ENCODE measurements at places on chromosomes 4 and X.
A peak's percentile ranks its signal among the peaks of the same experiment; 100 is the strongest.

- no peak for DNase-seq
These were observed 102.2 kb downstream of the RAP1GDS1 start for GRCh38 chr4:98363431-98363830.

- DNase-seq, result no peak
These were observed 928.1 kb downstream of the FAT4 start for GRCh38 chr4:126242679-126243390.

- no peak for DNase-seq
These were observed 13.7 kb downstream of the STAG2 start for GRCh38 chrX:123975180-123975579.

GRCh38 chr4:119035951-119036737, 99.5 kb upstream of the MYOZ2 start:
- no peak for DNase-seq

DNA sequence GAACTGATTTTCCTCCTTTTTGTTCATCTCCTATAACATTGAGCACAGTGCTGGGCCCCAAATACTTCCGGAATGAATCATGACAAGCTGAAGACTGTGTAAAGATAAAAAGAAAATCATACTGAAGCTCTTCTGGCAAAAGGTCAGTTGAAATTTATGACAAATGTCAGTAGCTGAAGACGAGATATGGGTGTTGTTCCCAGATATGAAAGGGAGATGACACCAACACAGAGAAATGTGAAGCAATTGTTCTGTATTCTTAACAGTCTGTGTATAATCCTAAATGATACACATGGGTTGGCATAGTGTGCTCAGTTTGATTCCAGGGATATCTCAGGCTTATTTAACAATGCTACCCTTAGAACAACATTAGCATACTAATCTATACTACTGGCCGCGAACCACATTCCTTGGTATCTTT, 170.5 kb upstream of the PITX2 start:
- no peak for DNase-seq

GRCh38 chrX:107708762-107709161, 66.8 kb downstream of the TSC22D3 start:
- no peak for DNase-seq

- DNase-seq, result no peak
These were observed 132.3 kb upstream of the VCX3A start for GRCh38 chrX:6667048-6667768.

- no peak for DNase-seq
These were observed 48.0 kb downstream of the PROM1 start for GRCh38 chr4:16035843-16036242.

DNA sequence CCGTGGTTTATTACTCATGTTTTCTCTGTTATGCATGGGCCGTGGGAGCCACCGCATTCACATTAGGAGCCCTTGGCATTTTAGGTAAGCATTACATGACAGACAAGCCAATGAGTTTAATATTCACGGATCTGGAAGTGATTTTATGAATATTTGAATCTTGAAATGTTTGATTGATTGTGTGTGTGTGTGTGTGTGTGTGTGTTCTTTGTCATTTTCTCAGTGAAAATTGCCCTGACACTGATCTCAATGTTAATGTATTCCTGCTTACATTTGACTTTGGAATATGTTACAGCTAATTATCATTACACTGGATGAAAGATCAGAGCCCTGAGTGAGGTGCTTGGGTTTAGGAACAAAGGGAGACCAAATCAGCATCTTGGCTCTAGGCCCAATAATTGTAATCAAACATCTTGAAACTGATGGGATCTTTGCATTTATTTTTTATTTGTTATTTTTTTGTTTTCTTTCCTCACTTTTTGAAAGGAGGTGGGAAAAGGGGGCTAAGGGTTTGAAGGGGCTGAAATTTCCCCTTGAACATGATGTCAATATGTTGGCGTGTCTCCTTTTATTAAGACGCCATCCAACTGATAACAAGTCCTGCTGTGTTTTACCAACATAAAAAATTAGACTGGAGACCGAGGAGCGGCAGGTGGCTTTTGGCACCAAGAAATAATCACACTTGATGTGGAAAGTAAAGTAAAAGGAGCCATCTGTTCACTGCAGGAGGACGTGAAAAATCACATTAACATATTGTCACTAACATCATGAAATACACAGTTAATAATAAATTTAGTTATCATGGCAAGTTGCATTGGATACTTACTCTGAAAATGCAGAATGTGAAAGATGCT, 5.2 kb upstream of the GK2 start:
- no peak for DNase-seq

DNA sequence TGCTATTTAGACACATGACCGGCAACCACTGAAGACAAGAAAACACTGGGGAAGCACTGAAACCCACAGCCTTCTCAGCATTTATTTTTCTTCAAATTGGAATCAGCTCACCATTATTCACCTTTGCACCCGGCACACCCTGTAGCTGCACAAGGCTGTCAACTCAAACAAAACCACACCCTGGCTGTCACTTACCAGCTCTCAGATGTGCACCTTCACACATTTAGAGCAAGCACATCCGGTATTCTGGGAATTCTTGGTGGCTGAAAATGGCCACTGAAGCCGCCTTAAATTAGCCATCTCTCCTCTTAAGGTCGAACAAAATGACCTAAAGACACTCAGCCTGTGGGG, 5.9 kb downstream of the ZFYVE28 start:
- DNase-seq, result no peak

GRCh38 chr4:151039733-151040132, 24.6 kb upstream of the LRBA start:
- DNase-seq, result no peak

DNA sequence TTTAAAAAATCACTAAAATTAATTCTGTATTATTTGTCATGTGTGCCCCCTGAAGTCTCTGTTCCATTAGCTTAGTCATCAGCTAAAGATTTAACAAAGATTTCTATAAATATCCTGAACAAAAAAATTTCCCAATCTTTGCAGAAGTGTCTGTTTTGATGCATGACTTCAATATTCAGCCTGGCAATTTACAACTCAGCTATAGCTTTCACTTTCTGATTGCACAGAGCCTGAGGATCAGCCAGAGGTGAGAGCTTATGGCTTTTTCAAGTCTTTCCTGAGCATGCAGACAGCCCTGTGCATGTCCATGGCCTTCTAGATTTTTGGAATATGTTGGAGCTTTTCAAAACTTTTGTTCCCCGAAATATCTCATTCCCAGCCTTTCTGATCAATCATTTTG, 420.1 kb downstream of the ZNF674 start:
- no peak for DNase-seq

GRCh38 chr4:55466001-55466400, 70.2 kb downstream of the TMEM165 start:
- no peak for DNase-seq

DNA sequence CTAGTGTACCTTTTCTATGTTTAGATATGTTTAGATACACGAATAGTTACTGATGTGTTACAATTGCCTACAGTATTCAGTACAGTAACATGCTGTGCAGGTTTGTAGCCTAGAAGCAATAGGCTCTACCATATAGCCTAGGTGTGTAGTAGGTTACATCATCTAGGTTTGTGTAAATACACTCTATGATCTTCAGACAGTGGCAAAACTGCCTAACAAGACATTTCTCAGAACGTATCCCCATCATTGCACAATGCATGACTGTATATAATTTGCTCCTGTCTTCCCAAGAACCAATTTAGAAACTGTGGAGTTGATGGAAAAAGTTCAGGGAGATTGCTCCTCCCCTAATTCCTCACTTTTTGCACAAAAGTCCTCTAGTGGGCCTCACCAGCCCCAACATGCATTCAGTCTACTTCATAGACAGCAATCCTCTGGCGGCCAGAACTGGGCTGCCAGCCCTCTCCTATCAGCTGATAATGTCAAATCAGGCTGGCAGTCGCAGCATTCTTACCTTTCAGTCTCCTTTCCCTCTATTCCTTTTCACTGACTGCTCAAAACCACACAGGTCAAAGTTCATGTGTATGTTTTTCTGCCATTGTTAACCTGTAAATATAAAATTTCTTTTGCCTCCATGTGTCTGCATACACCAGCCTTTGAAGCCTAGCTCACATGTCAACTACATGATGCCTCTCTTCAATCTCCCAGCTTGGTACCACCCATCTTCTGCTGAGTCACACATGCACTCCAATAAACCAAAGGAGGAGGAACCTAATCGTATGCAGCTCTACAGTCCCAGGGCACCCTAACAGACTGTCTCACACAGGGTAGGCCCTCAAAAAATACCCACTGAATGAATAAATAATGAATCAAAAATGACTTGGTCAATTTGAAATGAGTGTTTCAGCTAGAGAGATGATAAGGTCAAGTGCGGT, 32.0 kb downstream of the BCLAF3 start:
- DNase-seq, result no peak

DNA sequence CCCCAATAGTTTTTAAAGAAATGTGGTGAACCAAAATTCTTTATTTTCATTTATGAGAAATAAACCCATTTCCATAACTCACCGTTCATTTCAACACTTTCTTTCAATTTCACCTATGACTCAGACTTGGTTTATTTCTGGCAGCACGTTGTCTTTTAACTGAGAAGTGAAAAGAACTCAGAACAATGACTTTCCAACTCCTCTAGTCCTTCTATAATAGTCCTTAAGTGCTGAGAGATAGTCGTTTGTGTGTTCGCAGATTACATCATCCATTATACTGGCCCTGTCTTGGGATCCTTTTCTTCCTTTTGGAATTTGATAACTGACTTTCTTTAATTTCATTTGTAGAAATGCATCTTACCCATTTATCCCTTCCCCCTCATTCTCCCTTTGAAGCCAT, 113.6 kb downstream of the GLUD2 start:
- no peak for DNase-seq

- DNase-seq, result no peak
These were observed 36.7 kb downstream of the DHRSX start for GRCh38 chrX:2463973-2464676.

DNA sequence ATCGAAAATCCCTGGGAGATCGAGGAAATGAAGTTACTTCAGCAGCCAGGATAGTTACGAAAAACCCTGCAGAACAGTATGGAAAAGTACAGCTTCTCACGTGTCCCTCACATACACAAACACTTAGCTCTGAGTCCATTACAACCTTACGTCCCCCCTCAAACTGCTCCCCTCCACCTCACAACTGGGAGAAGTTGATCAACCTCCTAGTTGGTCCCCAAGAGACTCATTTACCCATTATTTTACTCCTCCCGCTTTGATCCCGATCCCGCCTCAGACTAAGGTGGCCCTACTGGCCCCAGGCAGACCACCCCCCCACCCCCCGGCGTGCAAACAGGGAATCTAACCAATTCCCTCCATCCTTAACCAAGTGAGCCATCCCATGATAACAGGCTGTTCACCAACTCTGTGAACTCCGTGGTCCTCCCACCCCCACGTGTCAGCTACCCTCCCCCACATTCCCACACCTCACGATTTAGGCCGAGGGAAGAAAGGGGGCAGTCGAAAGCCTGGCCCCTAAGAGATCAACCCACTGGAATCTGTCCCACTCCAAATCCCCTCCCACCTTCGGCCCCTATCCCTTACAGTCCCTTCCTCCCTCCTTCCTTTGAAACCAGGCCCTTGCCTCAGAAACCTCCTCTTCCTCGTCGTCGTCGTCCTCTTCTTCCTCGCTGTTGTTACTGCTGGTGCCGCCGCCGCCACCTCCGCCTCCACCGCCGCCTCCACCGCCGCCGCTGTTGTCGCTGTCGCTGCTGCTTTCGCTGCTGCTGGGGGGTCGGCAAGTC, 755 bp downstream of the ANKRD17 start:
- peak; percentile 4 for DNase-seq

DNA sequence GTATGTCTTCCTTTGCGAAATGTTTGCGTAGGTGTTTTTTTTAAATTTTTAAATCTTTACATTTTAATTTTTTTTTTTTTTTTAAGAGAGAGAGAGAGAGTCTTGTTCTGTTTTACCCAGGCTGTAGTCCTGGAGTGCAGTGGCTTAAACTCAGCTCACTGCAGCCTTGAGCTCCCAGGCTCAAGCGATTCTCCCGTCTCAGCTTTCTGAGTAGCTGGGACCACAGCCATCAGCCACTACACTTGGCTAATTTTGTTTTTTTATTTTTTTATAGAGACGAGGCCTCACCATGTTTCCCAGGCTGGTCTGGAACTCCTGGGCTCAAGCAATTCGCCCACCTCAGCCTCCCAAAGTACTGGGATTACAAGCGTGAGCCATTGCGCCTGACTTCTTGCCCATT, 43.7 kb upstream of the GBA3 start:
- no peak for DNase-seq

GRCh38 chr4:76011018-76011670, 3.8 kb upstream of the CXCL9 start:
- no peak for DNase-seq

GRCh38 chr4:186727977-186728519, 4.4 kb upstream of the FAT1 start:
- DNase-seq, result no peak

- DNase-seq, result no peak
These were observed 10.9 kb downstream of the NFKB1 start for GRCh38 chr4:102511830-102512605.

GRCh38 chr4:37845201-37845600, 18.7 kb downstream of the PGM2 start:
- no peak for DNase-seq

DNA sequence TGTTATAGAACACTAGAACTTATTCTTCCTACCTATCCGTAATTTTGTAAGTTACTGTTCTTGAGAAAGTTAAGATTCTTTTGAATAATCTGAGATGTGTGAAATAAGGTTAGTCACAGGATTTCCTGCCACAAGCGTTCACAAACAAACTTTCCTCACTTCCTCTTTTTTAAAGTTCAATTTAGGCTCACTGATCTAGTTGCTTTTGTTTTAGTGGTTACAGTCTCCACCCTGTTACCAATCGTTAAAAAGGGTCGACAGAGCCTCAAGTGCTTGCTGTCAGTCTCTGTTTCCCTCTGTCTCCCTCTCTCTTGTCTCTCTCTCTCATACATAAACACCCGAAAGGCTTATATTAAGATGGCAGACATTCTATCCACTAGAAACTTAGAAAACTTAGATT, 35.9 kb upstream of the STK26 start:
- DNase-seq, result no peak

GRCh38 chr4:11691236-11691635, 262.5 kb upstream of the HS3ST1 start:
- no peak for DNase-seq

DNA sequence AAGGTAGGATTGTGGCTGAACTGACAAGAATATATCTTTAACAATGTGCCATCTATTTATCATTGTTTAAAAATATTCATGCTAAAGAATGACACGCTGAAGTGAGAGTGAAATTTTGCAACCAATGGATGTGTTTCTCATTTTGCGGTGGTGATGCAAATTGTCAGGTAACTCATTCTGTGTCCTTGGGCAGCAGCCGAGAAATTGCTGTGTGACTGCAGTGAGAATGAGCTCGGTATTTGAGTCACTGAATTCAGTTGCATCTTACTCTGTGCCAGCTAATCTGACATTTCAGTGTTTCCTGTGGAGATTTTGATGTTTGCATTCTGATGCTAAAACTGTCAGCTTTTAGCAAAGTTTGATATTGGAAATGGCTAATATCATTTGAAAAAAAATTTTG, 28.1 kb downstream of the MCUB start:
- DNase-seq, result no peak

DNA sequence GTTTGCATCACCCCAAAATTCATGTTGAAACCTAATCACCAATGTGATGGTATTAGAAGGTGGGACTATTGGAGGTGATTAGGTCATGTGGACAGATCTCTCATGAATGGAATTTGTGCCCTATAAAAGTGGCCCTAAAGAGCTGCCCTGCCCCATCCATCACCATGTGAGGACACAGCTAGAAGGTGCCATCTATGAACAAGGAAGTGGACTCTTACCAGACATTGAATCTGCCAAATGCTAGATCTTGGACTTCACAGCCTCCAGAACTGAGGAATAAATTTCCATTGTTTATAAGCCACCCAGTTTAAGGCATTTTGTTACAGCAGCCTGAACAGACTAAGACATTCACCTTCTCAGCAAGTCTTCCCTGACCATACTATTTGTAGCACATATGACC, 7.5 kb downstream of the PLA2G12A start:
- DNase-seq, result no peak

All from stimulated activated CD8-positive, alpha-beta memory T cell treated with anti-CD3 and anti-CD28 coated beads, Interleukin-4, amount 100 ng/mL, for 4 hours (primary cell).